ENCODE measurements at places on chromosomes 16 and 17.

GRCh38 chr16:14347706-14348105 is 276.6 kb downstream of the MRTFB start:
- DNase-seq, result no peak

- no peak for DNase-seq
Measured at GRCh38 chr17:77527836-77528505, 387.2 kb downstream of the SEC14L1 start.

DNA sequence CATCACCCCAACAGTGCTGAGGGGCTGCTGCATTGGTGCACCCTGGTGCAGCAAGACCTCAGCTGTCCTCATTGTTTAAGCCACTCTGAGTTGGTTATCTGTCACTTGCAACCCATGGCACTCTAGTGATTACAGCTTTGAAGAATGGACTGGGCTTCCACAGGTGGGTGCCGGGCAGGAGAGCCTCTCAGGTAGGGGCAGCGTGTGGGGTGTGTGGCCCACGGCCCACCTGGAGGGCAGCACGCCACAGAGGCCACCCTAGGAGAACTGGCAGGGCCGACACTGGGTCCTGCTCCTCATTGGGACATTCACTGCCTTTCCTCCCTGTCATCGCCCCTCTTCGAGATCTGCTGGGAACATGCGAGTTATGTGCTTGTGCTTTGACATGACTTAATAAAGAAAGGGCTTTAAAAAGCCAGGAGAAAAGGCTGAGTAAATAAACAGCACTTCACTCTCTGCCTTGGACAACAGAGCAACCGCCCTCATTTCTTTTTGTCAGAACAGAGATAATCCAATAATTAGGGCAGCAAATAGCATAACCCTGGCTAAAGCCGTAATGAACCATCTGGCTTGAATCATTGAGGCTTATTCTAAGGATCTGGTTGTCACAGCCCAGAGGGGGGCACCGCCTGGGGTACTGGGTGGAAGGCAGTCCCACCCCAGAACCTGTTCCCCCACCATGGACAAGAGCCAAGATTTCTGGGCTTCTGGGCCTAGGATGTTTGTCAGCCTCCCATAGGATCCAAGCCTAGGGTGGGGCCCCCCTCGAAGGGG is 3.0 kb downstream of the DOC2B start:
- DNase-seq, result no peak

- peak; percentile 29 for DNase-seq
Measured at GRCh38 chr17:15194859-15195277, 70.3 kb downstream of the PMP22 start.

DNA sequence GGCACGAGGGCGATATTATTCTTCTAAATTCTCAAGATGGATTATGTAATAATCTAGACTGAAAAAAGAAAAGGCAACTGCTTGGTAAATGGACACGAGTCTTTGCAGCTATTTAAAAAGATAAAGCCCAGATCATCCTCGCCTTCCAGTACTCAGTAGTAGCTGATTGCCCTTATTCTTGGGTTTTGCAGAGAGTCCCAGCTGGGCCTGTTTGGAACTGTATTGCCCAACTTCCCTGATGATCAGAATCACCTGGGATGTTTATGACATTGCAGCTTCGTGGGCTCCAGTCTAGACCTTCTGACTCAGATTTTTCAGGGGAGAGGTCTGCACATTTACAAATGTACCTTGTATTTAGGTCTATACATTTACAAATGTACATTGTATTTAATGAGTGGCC is 213.5 kb downstream of the RAB11FIP4 start:
- no peak for DNase-seq

DNA sequence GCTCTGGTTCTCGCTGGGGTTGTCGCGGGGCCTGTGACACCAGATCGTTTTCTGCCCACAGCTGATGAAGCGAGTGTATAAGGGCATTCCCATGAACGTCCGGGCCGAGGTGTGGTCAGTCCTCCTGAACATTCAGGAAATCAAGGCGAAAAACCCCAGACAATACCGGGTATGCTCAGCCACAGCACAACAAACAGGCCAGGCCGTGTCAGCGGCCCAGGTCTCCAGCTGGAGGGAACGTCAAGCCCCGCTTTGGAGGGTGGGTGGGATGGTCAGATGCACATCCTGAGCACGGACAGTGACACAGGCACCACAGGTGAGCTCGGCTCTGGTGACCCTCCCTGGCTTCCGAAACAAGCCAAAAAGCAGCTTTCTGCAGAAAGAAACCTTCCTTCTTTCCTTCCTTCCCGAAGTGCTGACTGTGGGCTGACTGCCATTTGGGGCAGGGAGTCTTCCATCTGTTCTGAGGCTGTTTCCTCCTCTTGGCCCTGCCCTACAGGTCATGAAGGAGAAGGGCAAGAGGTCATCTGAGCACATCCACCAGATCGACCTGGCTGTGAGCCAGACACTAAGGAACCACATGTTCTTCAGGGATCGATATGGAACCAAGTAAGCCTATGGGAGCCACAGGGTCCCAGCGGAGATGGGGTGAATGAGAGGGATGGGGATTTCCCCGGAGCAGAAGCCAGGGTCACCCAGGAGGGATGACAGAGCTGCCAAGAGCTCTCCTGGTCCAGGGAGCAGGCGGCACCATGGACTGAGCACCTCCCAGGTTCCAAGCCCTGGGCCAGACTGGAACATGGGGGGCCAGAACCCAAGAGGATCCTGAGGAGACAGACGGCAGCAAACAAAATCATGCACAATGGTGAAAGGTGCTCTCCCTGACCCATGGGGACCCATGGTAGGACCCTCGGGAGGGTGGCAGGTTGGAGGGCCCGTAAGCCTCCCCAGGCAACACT is 79.4 kb downstream of the GOSR1 start:
- no peak for DNase-seq

- DNase-seq, result no peak
Measured at GRCh38 chr17:63173450-63173849, 207.4 kb downstream of the TANC2 start.

DNA sequence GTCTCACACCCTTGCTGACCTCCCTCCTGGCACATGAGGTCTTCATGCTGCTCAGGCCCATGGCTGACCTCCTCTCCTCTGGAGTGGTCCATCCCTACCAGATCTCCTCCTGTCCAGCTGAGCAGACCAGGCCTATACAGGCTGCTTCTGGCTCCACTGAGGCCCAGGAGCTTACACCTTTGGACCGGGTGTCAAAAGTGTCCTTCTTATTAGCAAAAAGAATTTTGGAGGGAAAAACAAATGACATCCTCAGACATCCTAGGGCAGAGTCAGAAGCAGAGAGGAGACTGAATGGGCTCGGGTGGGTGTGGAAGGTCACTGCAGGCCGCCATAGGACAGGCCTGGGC is 38.1 kb downstream of the WSB1 start:
- no peak for DNase-seq

- no peak for DNase-seq
Measured at GRCh38 chr17:2693561-2694380, 17.8 kb downstream of the CLUH start.

DNA sequence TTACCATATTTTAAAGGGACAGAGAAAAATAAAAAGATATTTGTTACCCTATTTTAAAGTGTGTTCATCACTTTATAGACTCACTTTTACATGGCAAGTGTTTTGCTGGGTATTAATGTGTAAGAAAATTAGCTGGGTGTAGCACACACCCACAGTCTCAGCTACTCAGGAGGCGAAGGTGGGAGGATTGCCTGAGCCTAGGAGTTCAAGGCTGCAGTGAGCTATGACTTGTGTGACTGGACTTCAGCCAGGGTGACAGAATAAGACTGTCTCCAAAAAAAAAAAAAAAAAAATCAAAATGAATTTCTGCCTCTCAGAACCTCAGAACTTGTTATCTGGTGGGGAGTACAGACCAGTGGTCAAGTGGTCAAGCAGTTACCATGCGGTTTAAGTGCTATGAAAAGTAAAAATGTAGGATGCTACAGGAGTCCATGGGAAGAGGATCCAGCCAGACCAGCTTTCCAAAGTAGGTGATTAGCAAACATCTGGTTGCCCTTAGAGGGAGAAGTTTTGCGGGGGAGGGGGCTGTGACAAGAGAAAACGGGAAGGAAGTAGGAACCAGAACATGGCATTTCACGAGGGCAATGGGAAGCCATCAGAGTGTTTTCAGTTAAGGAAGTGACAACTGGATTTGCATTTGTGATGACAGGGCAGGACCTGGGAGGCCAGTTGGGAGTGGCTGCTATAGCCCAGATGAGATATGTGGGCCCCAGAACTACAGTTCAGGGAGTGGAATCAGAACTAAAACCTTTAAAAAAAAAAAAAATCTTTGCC is 13.9 kb downstream of the CNEP1R1 start:
- no peak for DNase-seq

- no peak for DNase-seq
Measured at GRCh38 chr17:59298521-59298920, 32.9 kb upstream of the YPEL2 start.

GRCh38 chr17:79655672-79656290 is 44.9 kb upstream of the RBFOX3 start:
- no peak for DNase-seq

DNA sequence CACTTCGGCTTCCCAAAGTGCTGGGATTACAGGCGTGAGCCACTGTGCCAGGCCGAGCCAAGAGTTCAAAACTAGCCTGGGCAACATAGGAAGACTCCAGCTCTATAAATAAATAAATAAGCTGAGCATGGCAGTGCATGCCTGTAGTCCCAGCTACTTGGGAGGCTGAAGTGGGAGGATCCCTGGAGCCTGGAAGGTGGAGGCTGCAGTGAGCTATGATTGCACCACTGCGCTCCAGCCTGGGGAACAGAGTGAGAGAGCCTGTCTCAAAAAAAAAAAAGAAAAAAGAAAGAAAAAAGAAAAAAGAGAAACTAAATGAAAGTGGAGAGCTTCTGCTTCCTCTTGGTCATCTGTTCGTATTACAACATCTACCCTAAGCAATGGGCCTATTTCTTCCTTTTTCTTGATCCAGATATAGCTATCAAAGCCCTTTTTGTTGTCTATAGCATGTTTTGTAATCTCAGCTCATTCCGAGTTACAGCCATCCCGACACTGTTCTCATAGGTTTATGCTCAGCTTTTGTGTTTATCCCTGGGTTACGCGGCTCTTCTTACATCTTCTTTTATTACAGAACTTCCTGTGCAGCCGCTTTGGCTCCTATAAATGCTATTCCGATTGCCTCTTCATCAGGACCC is 14.1 kb upstream of the MAPK3 start:
- no peak for DNase-seq

GRCh38 chr17:64411999-64412771 is 21.5 kb upstream of the PECAM1 start:
- no peak for DNase-seq

DNA sequence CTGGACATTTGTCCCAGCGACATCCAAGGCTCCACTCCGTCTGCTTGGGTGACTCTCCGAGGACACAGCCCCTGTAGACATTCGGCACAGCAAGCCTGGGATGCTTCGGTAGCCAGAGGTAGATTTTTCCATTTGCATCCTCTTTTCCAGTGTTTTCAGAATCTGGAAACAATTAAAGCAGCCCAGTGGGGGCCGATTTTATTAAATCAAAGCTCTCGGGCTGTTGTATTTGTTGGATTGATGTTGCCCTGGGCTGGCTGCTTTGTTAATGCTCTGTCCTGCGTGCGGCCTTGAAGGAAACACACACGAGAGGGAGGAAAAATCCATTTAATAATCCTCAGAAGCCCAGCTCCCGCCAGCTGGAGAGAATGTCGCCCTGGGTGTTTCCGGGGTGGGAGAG is 158.1 kb upstream of the CIBAR2 start:
- DNase-seq, result no peak

DNA sequence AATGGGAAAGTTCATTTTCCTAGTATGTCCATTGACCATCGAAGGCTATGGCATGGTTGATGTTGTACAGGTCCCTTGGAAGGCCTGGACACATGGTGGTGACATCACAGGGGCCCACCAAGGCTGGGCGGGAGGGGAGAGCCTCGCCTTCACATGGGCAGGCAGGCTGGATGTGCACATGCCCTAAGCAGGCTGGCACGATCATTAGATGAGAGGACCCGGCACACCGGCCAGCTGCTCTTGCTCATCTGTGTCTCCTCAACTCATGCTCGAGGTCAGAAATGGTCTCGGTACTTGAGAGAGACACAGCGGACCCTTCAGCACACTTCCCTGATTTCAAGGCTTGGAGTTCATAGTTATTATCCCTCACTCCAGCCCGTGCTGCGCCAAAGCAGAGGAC is 416.9 kb upstream of the ZFHX3 start:
- no peak for DNase-seq

DNA sequence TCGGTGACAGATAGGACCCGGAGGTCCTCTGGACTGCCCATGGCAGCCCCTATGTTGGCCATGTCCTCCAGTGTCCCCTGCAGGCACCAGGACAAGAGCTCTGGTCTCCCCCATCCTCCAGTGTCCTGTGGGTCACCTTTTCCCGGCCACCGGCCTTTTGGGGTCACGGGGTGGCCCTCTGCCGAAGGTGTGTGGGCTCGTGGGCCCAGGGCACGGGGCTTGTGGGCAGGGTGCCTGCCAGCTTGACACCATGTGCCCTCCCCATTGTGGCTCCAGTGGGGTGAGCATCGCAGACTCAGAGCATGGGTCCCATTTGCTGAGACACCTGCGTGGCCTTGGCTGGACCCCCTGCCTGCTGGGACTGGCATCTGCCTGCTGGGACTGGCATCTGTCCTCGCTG is 18.1 kb downstream of the GSE1 start:
- no peak for DNase-seq

- no peak for DNase-seq
Measured at GRCh38 chr17:82463391-82463790, 4.8 kb downstream of the NARF start.

GRCh38 chr17:82227629-82228277 is 1.1 kb upstream of the SLC16A3 start:
- DNase-seq, result no peak

DNA sequence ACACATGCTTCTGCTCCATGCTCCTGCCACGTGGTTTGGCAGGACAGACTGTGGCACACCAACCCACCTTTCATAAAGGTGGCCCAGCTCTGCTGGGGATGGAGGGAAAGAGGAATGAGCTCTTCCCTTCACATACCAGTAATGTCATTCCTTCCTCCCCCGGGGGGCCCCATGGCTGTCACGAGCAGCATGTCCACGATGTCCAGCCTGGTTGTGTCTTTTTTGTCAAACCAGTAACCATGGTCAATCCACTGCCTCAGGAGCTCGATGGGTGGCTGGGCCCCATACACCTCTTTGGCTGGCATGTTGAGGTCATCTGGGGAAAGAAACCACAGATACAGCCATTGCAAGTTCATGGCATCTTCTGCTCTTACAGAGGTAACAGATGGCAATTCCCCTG is 96.6 kb downstream of the LYRM1 start:
- no peak for DNase-seq

DNA sequence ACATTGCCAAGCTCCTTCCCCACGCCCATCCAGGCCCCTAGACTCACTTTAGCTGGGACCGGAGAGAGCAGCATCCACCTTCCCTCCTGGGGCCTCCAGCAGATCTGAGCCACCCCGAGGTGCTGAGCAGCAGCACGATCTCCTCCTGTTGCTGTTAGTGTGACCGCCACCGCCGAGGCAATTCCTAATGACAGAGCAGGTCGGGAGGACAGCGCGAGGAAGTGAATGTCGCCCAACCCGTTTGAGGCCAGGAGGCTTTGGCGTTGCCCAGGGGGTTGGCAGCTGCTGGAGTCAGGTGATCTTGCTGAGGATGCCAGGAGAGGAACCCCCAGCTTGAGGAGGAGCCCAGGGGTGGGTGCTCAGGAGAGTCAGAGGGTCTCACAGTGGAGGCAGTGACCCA is at the start of gene RNF222:
Gene RNF222 (minus strand): TSS at position 192 of the 400 bp plus-strand sequence. CDS start 4,366 bp downstream, outside the sequence.
- no peak for DNase-seq

GRCh38 chr17:1082579-1082978 is 85.7 kb downstream of the TIMM22 start:
- peak; percentile 42 for DNase-seq

Measured in HCEC 1CT (cell line).